Activated T-cell treated with anti-CD3 and anti-CD28 coated beads for 48 hours (primary cell): ENCODE measurements at places on chromosomes 6 and 20.

- no peak for DNase-seq
Measured at GRCh38 chr20:17992847-17993513, 24.2 kb downstream of the MGME1 start.

- DNase-seq: no peak
Measured at GRCh38 chr6:36378936-36379335, 8.5 kb downstream of the ETV7 start.

DNA sequence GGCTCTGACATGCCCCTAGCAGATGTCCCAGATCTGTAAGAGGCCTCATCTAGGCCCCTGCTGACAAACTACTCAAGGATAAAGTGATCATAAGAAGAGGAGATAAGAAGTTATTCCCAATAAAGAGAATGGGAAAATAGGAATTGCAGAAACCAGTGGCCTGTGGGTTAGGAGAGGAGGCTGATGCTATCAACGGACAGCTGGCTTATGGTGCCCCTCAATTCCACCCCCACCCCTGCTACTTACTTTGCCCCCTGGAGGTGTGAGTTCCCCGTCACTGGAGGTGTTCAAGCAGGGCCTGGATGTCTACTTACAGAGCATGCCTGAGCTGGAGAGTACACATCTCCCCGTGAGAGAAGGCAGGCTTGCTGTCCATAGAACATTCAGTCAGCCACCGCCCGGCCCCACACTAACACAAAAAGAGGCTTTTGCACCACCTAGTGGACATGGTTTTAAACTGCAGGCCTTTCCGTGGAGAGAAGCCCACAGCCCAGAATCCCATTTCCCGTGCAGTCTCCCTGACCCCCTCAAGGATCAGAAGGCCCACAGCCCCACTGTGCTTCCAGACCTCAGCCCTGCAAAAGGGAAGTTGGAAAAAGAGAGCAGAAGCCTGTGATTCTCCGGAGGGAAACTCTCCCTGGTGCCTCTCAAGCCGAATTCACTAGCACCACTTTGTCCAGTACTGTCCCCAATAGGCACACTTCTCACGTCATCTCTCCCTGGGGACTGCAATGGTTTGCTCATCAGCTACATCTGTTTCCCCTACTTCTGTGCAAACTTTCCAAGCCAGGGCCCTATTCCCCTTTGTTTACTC lies 23.8 kb upstream of the BNIP5 start:
- peak; percentile 51 for DNase-seq

GRCh38 chr6:125259354-125259736 lies 42.4 kb downstream of the HDDC2 start:
- DNase-seq: no peak

DNA sequence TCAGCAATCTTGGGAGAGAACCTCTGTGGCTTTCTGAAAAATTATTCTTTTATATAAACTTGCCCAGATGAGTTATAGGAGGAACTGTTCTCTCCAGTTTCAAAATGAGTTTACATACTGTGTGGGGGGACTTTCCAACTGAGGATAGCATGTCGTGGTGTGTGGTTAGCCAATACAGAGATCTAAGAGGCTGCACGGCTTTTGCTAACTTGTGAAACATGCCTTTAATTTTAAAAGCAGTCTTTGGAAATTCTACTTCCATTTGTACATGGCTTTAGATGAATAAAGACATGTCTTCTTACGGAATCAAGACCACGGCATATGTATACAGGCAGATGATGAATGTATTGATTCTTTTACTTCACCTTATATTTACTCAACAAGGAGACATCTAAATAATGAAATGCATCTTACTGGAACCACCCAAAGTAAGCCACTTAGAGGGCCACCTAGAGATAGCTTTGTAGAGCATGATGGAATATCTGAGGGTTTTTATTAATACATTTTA lies 39.8 kb downstream of the HIVEP1 start:
- DNase-seq: no peak

- DNase-seq: no peak
Measured at GRCh38 chr6:158769234-158769770, 49.9 kb downstream of the EZR start.

DNA sequence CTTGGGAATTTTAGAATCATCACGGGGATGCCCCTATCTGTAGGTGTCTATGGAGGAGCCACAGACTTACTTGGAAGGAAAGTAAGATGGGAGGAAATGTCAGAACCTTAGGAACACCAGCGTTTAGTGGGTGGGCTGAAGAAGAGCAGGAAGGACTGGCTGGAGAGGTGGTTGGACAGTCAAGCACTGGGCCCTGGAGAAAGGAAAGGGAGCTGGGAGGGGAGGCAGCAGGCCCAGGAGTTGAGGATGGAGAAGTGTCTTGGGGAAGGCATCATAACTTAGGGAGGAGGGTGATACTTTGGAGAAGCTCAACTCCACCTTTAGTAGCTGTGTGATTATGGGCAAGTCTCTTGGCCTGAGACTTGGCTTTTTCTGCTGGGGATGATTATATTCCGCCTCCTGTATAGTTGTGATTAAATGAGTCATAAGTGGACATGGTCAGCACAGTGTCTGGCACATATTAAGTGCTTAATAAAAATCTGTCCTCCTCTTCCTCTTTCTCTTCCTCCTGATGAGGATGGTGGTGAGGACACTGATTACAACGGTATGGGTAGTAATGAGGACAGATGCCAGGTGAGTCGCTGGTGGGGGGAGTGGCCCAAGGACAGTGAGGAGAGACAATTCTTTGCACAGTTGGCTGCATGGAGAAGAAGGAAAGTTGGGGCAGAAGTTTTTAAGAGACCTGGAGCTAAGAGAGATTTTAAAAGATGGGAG lies 125.7 kb downstream of the TOX2 start:
- DNase-seq: no peak

- DNase-seq: no peak
Measured at GRCh38 chr6:33853736-33854135, 49.9 kb upstream of the MLN start.

DNA sequence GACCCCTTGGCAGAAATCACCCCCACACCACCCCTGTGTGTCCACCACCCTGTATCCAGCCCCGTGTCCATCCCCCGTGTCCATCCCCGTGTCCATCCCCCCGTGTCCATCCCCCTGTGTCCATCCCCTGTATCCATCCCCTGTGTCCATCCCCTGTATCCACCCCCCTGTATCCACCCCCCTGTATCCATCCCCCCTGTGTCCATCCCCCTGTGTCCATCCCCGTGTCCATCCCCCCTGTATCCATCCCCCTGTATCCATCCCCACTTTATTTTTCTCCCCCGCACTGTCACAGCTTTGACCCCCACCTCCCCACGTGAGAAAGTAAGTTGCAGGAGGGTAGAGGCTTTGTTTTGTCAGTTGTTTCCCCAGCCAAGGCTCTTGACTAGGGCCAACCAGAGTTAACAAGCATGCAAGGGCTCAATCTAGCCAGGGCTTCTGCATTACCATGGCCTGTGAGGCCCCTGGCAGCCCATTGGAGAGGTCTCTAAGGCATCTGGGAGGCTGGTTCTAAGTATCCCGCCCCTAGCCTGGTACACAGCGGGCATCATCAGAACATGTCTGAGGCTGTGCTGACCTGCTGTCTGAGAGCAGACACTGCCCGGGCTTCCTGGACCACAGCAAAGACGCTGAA lies 18.1 kb upstream of the SIRPA start:
- no peak for DNase-seq

GRCh38 chr6:18264219-18264922 lies at the start of gene DEK:
TSS of gene DEK (minus strand) at chr6:18264530. CDS start at chr6:18263987, 543 bp downstream.
- DNase-seq: peak; percentile 82

GRCh38 chr6:28941684-28942448 lies 18.1 kb upstream of the TRIM27 start:
- no peak for DNase-seq

DNA sequence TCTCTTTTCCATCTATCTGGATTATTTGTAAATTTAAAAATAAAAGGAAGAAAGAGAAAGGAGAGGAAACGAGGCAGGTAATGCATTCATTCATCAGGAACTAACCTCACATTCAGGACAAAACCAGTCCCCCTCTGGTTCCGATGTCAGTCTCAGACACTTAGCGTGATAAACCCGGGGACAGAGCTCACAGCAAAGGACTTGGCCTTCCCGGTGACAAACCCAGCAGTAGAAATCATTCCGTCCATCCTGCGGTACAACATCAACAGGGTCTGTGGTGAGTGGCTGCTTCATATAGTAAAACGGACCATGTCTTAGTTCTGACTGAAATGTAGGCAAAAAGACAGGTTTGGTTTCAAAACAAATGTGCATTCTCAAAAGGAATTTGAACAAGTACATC lies 57.9 kb downstream of the ZMYND8 start:
- no peak for DNase-seq

GRCh38 chr6:24004659-24005058 lies 121.4 kb upstream of the NRSN1 start:
- DNase-seq: no peak

DNA sequence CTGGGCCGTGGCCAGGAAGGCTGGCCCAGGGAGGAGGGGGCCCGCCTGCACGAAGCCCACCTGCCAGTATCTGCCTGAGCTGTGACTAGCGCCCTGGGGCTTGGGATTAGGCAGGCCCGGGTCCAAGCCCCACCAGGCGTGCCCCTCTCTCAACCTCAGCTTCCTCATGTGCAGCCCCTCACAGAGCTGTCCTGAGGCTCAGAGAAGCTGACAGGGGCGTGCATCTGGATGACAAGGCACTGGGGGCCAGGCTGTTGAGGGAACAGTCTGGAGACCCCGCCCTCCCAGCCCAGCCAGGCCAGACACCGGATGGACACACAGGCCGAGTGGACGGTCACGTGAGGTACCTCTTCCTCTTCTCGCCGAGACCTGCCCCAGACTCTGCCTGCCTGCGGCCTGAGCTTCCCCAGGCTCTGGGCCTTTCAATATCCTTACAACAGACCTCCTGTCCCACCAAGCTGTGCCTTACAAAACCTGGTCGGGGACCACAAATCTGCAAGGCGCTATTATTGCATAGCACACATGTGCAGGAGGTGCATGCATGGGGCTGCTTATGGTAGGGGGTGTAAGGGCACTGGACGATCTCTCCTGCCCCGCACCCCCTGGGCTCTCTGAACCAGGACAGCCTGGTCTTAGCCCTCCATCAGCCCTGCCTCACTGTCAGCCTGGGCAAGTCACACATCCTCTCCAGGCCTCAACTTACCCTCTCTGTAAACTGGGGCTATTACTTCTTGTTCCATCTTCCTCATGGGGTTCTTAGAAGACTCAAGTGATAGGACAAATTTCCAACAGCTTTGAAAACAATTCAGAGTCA lies 20.0 kb downstream of the NOL4L start:
- DNase-seq: no peak

DNA sequence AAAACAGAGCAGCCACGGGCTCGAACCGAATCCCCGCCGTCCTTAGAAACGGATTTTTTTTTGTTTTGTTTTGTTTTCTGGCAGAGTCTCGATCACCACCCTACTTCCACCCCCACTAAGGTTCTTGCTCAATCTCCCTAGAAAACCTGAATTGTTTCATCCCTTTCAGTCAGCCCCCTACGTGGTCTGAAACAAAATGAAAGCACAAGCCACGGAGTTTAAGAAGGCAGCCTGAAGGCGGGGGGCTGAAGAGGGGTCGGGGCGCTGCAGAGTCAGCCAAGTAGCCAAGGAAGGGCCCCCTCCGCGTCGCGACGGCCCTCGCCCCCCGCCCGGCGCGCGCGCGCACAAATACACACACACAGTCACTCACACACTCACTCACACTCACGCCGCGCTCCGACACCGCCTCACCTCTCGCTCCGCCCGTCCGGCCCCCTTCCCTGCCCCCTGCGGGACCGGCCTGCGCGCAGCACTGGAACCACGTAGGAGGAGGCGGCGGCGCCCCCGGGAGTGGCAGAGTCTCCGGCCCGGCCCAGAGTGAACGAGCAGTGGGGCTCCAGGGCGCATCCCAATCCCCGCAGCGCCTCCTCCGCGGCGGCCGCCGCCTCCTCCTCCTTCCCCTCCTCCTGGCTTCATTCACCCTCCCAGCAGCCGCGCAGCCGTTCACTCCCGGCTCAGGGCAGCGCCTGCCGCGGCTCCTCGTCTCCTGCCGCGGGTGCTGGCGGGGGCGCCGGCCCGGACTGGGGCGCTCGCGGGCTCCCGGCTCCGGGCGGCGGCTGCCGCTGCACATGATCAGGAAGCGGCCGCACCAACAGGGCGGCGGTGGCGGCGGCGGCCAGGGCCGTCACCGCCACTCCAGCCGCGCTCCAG lies 1.4 kb downstream of the ATXN1 start:
- DNase-seq: peak; percentile 67

DNA sequence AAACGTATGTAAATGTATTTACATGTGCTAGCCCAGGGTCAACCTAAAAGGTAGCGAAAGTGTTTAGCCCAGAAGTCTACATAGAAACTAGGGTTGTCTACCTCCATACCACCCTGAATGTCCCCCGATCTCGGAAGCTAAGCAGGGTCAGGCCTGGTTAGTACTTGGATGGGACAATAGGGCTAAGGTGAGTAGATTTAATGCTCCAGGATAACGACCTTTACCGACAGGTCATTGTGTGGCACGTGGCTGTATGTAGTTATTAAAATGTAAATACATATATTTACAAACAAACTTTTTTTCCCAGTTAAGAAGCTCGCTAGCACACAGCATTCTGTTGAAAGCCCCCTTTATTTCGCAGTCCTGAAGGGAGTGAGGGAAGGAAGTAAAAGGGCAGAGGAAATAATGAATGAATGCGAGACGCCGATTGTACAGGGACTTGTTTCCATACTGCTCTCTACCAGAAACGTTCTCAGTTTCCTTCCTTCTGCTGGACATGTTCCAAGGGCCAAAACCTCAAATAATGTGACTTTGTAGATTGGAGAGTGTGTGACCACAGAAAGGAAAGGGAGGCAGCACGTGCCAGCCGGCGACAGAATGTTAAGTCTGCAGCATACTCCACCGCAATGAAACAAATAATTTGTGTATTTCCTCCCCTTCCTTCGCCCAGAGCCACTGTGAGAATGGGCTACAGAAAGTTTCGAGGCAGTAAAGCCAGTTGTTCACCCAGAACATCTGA lies 612 bp downstream of the ADAT2 start:
- DNase-seq: no peak

DNA sequence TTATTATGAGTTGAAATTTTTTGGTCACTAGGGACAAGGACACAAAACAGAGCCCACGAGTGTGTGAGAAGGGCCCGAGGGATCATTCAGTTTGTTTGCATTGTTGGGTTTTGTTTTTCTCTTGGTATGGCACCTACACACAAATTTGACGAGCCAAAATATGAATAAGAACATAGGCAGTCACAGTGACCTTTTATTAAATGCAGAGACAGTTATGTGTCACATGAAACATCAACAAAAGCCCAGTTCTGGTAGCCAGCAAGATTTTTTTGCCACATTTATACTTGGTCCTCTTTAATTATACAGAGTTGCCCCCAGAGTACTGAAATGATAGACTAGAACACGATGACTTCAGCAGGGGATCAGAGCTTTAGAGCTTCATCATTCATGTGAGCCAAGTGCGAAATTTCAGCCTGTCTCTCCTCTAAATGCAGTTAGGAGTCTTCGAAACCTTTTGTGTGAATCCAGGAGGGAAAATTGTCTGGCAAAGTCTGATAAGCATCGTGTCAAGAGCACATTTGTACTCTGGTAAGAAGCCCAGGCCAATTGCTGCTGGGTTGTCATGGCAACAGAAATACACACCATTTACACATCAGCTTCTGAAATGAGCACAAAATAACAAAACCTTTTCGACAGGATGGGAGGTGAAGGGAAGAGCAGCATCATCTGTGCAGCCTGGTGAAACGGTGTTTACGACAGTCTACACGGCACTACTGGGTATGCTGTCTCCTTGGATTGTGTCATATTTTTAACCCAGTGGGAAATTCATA lies 79.2 kb upstream of the RIPOR2 start:
- no peak for DNase-seq
